ENCODE measurements at places on chromosomes 13 and 19.

GRCh38 chr13:96925916-96926628, 68.2 kb downstream of the OXGR1 start:
- DNase-seq, result no peak

DNA sequence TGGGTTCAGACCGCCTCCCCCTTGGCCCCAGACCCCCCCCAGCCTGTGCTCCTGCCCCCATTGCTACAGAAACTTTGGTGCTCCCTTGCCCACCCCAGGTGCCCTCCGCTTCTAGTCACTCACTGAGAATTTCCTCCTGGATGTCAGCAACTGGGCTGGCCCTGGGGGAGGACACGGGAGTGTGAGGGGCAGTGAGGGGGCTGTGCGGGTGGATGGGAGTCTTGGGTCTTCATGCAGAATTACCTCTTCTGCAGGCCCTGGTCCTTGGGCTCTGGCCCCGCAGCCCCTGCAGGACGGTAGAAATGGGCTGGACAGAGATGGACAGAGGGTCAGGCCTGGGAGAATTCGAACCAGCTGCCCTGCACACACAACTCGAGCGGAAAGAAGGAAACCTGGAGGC, 4.8 kb downstream of the LILRB5 start:
- DNase-seq, result no peak

DNA sequence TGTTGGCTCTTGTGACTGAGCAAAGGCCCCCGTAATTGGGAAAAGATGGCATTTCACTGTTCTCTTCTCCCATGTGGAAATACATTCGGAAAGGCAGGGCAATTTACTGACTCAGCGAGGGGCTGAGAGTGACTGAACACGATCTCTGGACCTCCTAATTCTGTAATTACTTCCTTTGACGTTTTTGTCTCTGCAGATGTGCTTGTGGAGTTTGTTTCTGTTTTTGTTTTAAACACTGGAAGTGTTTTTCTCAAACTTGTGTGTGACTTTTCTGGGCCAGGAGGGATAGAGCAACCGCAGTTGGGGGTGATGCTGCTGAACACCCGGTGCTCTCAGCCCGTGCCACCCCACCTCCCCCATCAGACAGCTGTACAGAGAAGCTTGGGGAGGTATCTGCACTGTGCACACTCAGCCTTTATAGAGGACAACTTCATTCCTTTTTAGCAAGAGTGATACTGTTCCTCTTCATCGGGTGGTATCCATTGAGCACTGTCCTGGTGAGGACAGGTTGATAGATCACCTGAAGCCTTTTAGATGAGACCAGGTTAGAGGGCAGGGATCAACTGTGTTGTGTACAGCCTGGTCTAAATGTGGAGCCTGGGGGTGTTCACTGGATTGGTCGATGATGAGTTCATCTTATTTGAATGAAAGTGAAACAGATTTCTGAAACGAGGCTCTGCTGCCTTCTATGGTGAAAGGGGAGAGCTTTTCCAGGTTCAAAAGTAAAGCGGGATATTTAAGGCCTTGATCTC, 117.4 kb downstream of the ESD start:
- peak; percentile 64 for DNase-seq

- no peak for DNase-seq
Measured at GRCh38 chr19:11152318-11153062, 3.1 kb downstream of the SPC24 start.

DNA sequence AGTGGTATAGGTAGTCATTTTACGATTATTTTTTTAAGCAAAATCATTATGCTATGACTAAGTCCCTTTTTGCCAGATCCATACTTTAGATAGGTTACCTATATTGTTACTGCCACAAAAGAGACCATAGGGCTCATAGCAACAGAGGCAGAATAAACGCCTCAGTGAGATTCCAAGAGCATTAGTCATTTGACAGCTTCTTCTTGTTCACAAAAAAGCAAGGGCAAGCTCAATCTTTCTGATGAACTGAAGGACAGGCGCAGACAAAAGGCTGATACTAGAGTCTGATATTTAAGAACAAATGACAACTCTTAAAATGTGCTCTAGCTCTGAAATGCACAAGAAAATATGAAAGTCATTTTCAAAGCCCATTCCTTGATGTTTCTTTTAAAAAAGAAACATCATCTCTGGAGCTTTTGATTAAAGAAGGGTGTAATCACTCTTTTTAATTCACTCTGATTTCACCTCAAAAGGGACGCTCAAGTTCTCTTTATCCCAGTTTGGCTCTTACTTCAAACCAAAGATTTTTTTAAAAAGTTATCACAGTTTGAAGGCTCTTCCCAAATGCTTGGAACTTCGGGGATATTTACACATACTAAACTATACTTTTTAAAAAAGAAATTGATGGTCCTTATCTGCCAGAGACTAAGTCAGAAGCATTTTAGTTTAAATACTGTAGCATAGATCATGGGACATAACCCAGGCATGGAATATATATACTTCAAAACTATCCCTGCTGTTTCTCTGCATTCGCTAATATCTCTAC, 187.2 kb downstream of the EFNB2 start:
- DNase-seq, result no peak

GRCh38 chr19:51339313-51339686, 2.6 kb downstream of the VSIG10L start:
- DNase-seq, result peak; percentile 43

DNA sequence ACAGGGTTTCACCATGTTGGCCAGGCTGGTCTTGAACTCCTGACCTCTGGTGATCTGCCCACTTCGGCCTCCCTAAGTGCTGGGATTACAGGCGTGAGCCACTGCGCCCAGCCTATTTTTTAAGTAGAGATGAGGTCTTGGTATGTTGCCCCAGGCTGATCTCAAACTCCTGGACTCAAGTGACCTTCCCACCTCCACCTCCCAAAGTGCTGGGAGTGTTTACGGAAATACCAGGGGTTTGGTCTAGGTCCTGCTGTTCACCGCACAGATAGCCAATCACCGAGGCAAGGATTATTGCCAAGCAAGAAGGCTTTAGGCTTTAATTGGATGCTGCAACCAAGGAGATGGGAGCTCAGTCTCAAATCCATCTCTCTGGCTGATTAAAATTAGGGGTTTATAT, 11.6 kb downstream of the CLEC4G start:
- no peak for DNase-seq

- peak; percentile 41 for DNase-seq
Measured at GRCh38 chr19:35055715-35056179, 14.2 kb downstream of the HPN start.

GRCh38 chr19:58357481-58358145, 4.3 kb upstream of the A1BG start:
- DNase-seq, result no peak

All from GM13976 (cell line).